M059J (cell line): ENCODE measurements at places on chromosomes 11 and 22. TPM values are rescaled to one million over a fixed set of nuclear protein-coding genes. Genes with fewer than 3 reads are reported as not detected.

- DNase-seq: no peak
Observed at GRCh38 chr22:25656724-25657123, 85.3 kb upstream of the MYO18B start.

DNA sequence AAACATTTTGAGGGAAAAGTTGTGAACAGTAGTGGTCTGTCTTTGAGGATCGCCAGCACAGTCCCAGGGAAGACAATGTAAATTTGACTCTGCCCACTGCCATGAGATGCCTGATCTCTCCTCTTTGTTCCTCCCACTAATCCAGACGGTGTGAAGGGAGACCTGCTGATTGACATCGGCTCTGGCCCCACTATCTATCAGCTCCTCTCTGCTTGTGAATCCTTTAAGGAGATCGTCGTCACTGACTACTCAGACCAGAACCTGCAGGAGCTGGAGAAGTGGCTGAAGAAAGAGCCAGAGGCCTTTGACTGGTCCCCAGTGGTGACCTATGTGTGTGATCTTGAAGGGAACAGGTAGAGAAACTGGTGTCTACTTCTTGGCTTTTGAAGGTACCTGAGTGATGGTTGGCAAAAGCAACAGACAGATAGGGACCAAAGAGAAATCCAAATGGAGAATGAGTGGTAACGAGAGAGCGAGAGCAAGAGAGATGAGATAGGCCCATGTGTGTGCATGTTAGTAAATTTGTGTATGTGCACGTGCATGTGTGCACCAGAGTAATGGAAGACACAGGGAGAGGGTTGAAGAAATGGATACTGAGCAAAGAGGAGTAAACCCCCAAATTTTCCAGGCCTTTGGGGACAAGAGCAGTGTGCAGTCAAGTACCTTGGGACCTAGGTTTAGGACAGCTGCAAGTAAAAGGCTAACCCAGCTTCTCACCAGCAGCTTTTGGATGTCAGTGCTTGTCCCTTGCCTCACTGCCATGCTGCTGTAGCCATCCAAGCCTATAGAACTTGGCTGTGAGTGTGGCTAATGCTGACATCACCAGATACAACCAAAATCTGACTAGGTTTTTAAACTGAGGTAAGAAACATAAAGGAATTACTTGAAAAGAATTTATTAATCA lies 1.9 kb downstream of the NNMT start:
- DNase-seq: no peak

DNA sequence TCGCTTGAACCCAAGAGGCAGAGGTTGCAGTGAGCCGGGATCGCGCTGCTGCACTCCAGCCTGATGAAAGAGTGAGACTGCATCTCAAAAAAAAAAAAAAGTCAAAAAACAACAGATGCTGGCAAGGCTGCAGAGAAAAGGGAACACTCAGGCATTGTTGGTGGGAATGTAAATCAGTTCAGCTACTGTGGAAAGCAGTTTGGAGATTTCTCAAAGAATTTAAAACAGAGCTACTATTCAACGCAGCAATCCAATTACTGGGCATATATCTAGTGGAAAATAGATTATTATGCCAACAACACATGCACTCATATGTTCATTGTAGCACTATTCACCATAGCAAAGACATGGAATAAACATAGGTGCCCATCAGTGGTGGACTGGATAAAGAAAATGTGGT lies 89.7 kb downstream of the EFCAB6 start:
- no peak for DNase-seq

The DEUP1 gene
- total RNA-seq: not detected in 2 replicates
